Hematopoietic multipotent progenitor cell (in vitro differentiated cells): ENCODE measurements at places on chromosomes 5 and 9. TPM values are rescaled to one million over a fixed set of nuclear protein-coding genes. Genes with fewer than 3 reads are reported as not detected.

DNA sequence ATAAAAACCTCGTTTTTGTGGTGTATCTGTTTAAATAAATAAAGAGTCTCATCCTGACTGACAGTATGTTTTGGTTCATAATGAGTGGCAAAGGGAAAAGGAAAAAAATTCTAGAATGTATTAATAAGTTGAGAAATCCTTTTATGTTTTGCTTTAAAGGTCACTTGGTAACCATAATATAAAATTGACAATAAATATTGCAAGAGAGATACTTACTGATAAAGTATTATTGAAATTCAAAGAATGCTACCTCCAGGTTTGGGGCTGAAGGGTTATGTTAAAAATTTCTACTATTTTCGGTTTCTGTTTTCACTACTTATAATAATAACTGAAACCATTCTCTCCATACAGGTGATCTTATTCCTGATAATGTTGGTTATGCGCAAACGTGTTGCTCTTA, 85.4 kb upstream of the FSD1L start:
- DNase-seq = no peak

Gene FREM1
- total RNA-seq = 26.4 TPM

Gene TCF7
- 0.81 TPM for total RNA-seq

- no peak for DNase-seq
Measured at GRCh38 chr5:113024076-113024697, 47.6 kb downstream of the DCP2 start.

GRCh38 chr9:8251566-8251965, 452.0 kb upstream of the DMAC1 start:
- no peak for DNase-seq
